Activated T-cell treated with anti-CD3 and anti-CD28 coated beads, Interleukin-2, amount 50 U/mL, for 1 hour (primary cell): ENCODE measurements at places on chromosomes 4 and X.

GRCh38 chr4:141121101-141121500, 12.2 kb downstream of the RNF150 start:
- DNase-seq: no peak

DNA sequence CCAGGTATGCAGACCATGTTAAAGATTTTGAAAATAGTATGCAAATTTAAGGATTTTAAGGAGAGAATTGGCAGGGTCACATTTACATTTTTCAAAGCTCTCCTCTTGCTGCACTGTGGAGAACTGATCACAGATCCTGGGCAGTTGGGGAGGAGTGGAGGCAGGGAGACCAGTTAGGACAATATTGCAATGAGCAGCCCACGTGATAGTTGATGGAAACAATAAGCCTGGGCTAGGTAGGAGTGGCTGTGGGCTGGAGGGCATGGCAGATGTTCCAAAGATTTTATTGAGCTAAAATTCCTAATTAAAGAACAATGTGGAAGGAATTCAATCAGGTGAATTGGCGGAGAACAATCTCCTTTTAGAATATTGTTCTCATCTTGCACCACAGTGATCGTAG, 50.6 kb downstream of the ENPEP start:
- no peak for DNase-seq

DNA sequence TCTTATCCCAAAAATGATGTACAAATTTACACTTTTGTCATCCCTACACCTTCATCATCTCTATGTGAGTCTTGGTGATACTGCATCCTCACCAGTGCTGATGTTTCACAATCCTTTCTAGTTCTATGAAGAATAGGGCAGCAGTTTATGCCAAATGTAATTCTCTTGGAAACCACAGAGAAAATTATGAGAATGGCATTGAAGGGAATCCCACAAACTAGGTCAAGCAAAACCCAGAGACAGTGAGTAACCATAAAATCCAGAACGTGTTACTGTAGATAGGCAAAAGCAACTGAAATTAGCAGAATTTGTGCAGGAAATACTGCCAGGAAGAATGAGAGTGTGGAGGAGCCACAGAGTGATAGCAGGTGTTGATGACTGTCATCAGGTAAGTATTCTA, 24.5 kb downstream of the IL15 start:
- no peak for DNase-seq

DNA sequence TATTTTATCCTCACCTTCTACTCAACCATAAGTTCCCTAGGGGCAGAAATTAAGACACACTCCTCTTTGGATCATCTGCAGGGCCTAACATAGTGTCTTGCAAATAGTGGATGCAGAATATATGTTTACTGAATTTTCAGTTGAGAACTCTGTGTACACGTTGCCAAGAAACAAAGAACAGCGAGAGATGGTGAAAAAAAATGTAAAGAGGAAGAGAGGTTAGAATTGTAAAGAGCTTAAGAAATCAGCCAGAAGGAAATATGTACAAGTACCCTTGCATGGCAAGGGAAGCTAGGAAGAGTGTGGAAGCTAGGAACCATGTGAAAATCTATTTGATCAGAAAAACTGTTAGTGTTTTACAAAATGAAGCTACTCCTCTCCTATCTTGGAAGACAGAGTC, 431.0 kb downstream of the SMARCA1 start:
- no peak for DNase-seq

DNA sequence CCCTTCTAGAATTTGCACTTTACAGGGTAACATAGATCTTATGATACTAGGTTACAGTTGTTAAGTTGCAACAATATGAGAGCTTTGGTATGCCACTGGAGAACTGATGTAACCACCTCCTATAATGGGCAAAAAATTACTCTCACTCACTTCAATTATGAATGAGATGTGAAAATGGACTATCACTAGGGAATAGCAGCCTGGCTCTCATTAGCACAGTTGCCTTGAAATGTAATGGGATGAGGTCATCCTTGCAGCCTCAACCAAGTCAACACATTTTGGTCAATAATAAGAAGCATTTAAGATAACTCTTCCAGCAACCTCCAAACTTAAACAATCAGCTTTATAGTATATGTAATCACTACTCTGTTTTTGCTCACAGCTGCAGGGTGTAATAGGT, 69.4 kb downstream of the TBC1D9 start:
- no peak for DNase-seq

GRCh38 chr4:8168832-8169598, 10.4 kb upstream of the ABLIM2 start:
- no peak for DNase-seq

DNA sequence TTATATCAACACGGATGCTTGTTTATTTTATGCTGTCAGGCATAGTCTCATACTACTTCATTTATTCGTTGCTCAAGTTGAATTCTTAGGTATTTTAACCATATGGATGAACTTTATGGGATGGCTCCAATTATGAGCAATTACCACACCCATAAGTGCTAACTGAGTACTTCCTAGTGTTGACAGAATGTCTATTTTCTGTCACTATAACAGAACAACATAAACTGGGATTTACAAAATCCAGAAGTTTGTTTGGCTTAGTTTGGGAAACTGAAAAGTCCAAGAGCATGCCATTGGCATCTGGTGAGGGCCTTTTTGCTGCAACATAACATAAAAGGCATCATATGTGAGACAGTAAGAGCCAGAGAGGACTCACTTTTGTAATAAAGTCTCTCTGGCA, 21.0 kb downstream of the SULT1E1 start:
- no peak for DNase-seq

DNA sequence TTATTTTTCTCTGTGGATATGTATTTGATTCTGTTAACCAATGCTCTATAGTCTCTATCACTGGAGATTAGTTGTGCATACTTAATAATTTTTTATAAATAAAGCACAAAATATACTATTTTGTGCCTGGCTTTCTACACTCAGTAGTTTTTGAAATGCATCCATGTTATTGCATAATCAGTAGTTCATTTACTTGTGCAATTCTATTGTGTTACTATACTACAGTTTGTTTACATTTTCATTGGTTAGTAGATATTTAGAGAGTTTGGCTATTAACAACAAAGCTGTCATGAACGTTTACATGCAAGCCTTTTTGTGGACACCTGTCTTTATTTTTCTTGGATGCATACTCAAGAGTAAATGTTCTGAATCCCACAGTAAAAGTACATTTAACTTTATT, 265.0 kb upstream of the FAT4 start:
- no peak for DNase-seq

GRCh38 chr4:95522682-95523530, 25.9 kb downstream of the UNC5C start:
- DNase-seq: no peak

GRCh38 chrX:120559804-120560203, 958 bp downstream of the CUL4B start:
- DNase-seq: no peak

- no peak for DNase-seq
Measured at GRCh38 chr4:15545371-15545770, 75.7 kb downstream of the CC2D2A start.

DNA sequence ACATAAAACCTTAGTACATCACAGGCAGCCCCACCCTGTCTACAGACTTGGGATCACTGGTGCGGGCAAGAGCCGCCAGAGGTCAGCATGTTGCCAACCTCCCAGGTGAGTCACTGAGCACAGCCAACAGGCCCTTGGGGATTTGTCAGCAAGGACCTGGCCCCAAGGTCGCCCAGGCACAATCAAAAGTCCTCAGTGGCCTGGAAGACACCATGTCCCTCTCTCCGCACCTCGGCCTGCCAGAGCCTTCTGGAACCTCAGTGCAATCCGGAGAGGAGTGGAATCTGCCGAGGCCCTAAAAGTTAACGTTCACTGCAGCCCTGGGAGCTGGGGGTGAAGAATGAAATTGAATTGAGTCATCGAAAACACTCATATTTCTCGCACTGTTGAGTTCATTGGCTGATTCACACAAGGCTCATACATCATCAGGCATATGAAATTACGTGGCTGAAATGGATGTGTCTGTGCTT, 74.3 kb downstream of the WFS1 start:
- DNase-seq: no peak

DNA sequence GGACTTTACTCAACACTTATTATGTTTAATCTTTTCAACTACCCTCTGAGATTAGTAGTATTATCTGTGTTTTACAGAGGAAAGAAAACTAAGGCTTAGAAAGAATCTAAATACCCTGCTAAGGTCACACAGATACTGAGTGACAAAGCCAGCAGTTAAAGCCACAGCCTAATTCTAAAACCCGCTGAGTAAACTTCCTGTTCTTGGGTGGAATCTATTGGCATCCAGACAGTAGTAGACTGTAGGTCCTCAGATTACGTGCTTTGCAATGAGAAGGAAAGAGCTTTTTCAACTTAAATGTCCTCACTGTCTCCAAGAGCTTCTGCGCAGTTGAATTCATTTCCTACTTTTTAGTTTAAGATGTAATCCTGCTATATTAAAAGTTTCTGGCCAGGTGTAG, 126.0 kb downstream of the TENM3 start:
- DNase-seq: no peak

- no peak for DNase-seq
Measured at GRCh38 chr4:15479089-15479912, 9.6 kb downstream of the CC2D2A start.

- no peak for DNase-seq
Measured at GRCh38 chr4:24701683-24702082, 93.7 kb upstream of the SOD3 start.

GRCh38 chrX:101744085-101744484, 84.4 kb upstream of the ARMCX2 start:
- no peak for DNase-seq

DNA sequence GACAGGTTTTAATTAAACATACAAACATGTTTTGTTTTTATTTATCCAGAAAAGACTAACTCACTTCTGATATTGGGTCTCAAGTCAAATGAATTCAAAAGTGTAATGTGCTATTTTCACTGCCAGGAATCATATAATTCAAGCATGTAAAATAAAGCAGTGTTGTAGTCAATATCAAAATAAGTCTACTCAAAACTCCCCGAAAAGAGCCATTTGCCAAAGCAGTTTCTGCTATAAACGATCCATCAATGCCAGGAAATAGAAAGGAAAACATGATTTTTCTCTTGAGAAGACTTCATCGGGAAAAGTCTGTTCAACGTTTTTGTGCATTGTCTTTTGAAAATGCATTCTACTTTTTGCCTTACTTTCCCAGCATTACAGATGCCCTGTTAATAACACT, 633.3 kb downstream of the FAT4 start:
- DNase-seq: no peak

- no peak for DNase-seq
Measured at GRCh38 chr4:104064646-104065577, 345.1 kb upstream of the TACR3 start.

DNA sequence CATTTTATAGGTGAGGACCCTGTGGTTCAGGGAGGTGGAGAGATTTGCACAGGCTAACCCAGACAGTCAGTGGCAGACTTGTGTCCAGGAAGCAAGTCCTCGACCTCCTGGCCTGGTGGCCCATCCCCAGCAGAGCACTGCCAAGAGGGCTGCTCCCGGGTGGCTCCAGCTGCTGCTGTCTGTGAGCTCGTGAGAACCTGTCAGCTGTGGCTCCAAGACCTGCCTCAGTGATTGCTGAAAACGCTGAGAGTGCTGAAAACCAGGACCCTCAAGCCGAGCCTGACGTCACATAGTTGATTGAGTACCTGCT, 74.2 kb downstream of the RTL9 start:
- no peak for DNase-seq

- DNase-seq: no peak
Measured at GRCh38 chr4:17320046-17320445, 191.8 kb downstream of the QDPR start.

GRCh38 chr4:82467471-82467870, 37.1 kb downstream of the ENOPH1 start:
- no peak for DNase-seq

DNA sequence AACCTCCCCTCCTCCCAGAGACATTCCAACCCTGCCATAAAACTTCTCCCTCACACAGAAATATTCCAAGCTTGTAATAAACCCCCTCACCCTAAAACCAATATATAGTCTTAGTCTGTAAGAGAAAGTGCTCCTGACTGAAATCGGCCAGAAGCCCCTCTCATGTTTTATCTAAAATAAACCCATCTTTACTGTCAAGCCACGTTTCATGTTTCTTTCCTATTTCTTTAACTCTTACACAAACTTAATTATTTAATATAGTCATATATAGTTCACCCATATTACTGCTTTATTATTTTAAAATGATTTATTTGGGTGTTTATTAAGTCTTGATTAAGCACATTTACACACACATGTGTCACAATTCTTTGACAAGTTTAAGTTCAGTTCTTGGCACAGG, 191.3 kb upstream of the AADAT start:
- no peak for DNase-seq

DNA sequence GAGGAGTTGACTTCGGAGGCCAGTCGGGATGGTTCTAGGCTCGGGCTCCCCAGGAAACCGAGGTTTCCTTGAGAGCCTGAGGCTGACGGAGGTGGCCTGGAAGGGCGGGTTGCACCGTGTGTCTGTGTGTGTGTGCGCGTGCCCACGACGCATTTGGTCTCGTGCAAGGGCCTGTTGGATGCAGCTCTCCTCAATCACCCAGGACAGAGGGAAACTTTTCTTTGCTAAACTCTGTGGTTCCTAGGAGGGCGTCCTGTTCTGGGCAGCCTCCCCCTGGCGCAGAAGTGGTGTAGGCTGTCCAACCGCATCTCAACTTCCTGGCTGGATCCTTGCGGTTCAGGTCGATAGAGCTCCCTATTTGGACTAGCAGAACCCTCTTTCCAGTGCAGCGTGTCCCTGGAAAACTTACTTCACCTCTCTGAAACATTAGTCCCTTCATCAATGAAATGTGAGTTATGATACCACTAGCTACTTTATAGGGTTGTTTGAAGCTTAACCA, 973 bp downstream of the STK32B start:
- no peak for DNase-seq

DNA sequence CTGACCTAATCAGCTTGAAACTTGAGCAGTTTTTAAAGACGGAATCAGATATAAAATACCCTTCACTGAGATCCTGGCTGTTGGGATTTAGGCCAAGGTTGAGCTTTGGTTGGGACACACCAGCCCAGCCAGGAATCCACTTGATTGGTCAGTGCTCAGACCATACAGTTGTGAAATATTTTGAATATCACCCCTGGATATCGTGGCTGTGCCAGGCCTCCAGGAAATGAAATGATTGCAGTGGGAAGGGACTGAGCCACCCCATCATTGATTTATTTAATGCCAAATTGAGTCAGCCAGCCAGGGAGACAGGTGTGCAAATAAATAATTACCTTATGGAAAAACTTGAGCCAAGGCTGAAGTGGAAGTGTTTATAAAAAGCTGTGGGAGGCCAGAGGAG, 128.4 kb upstream of the SCML1 start:
- no peak for DNase-seq

DNA sequence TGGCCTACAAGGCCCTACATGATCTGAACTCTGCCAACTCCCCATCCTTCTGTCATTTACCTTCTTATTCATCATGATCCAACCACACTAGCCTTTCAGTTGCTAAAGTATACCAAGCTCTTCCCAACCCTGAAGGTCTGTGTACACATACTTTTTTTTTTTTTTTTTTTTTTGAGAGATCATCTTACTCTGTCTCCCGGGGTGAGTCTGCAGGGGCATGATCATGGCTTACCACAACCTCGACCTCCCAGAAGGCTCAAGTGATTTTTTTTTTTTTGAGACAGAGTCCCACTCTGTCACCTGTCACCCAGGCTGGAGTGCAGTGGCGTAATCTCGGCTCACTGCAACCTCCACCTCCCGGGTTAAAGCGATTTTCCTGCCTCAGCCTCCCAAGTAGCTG, 5.9 kb upstream of the UTP14A start:
- no peak for DNase-seq

GRCh38 chr4:42306221-42307109, 90.8 kb upstream of the SHISA3 start:
- no peak for DNase-seq

- DNase-seq: no peak
Measured at GRCh38 chr4:23135792-23136645, 443.3 kb downstream of the GBA3 start.

GRCh38 chr4:67891645-67892044, 7.8 kb upstream of the TMPRSS11D start:
- no peak for DNase-seq
